ENCODE measurements at places on chromosomes 4 and X. TPM values are rescaled to one million over a fixed set of nuclear protein-coding genes. Genes with fewer than 3 reads are reported as not detected.

DNA sequence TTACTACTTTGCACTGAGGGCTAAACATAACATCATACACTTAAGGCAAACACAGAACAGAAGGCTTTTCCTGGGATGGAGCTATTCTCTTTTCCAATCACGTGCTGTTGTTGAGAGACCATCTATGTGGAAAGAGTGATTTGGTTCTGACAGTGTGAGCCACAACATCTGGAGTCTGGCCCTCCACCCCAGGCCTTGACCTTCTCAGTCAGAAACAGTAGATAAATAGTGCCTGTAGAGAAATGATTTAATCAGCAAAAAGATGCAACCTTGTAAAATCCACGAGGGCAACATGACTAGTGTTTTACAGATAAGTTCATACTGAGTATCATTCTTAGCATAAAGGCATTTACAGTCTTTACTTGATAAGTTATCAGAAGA is 10.8 kb upstream of the SFRP2 start:
- DNase-seq = peak; percentile 26

DNA sequence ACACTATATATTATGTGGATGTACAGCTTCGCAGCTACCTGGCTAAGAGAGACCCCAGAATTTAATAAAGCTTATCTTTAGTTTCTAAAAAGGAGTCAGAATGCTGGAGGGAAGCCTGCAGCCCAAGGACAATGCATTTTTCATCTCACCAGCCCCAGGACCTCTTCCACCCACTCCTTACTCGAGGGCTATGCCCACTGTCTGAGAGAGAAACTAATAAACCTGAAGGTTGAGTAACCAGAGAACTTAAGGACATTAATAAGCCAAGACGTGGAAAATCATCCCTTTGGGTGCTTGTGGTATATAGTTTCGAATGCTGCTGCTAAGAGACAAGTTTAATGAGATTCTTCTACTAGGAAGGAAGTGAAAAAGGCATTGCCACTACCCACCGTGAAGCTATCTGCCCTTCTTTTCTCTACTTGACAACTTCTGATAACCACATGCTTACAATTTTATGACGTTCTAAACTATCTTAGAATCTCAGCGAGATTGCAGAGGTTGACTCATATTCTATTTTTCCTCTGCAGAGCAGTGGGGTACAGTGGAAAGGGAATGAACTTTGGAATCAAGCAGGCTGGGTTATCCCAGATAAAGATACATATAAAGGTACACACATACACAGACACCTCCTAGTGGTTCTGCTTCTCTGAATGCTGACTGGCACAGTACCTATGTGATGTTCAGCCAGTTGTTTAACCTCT is 3.3 kb downstream of the RELL1 start:
- DNase-seq = no peak

GRCh38 chr4:103786593-103786992 is 66.8 kb upstream of the TACR3 start:
- no peak for DNase-seq

DNA sequence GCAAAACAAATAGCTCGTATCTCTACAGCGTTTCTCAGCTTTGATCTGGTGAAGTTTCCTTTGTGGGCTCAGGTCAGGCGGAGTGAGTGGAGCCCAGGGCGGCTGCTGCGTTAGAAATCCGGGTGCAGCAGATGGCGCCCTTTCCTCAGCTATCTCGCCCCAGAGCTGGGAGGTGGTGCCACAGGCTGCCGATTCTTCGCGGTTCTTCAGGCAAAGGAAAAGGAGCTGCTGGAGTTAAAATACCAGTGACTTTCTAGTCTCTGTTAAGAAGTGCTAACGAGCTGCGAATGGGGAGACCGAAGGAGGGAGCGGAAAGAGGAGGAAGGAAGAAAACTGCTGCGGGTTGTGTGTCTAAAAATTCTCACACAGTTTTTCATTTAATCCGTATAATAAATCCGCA is 114.6 kb downstream of the CPE start:
- peak; percentile 68 for DNase-seq

DNA sequence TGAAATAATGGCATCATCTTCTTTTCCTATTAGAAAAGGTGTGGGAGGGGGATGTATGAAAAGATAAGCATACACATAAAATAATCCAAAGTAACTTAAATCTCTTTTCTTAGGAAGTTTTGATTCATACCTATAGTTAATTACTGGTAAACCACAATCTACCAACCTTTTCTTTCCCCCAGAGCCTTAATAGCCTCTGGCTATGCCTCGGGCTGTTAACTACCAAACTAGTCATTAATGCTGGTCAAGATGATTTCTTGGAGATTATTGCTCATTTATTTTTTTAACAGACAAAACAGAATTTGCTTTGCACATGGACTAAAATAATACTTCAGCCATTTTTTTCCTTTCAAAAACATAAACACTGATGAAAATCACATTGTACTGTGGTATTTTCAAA is 16.9 kb downstream of the NAA11 start:
- no peak for DNase-seq

WDR17 gene
- 1.1 TPM for polyA plus RNA-seq

DNA sequence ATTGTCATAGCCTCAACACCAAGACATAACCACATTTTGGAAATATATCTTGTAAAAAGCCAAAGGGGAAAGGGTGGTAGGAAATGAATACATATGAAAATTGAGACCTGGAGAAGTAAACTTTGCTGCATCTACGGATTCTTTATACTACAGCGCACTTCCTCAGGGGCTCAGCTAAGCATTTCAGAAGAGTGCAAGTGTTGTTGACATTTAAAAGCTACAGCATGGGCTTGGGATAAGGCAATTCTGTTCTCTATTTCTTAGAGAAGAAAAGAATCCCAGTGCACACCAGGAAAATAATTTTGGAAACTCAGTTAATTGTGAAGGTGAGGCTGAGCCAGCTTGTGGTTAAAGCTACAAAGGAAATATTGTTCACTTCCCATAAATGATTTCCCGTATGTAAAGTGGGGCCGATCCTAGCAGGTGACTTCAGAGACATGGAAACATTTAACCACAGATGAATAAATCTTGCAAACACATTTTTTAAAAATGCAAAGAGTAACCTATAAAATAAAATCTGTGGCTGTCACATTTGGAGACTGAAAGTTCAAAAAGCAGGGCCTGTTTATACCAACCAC is 12.6 kb upstream of the GBA3 start:
- DNase-seq = peak; percentile 28

TLR6 gene
- 2.1 TPM for polyA plus RNA-seq

GRCh38 chrX:17669891-17670290 is 67.4 kb upstream of the SCML1 start:
- DNase-seq = no peak

NIPAL1 gene
- 4.4 TPM for polyA plus RNA-seq

DNA sequence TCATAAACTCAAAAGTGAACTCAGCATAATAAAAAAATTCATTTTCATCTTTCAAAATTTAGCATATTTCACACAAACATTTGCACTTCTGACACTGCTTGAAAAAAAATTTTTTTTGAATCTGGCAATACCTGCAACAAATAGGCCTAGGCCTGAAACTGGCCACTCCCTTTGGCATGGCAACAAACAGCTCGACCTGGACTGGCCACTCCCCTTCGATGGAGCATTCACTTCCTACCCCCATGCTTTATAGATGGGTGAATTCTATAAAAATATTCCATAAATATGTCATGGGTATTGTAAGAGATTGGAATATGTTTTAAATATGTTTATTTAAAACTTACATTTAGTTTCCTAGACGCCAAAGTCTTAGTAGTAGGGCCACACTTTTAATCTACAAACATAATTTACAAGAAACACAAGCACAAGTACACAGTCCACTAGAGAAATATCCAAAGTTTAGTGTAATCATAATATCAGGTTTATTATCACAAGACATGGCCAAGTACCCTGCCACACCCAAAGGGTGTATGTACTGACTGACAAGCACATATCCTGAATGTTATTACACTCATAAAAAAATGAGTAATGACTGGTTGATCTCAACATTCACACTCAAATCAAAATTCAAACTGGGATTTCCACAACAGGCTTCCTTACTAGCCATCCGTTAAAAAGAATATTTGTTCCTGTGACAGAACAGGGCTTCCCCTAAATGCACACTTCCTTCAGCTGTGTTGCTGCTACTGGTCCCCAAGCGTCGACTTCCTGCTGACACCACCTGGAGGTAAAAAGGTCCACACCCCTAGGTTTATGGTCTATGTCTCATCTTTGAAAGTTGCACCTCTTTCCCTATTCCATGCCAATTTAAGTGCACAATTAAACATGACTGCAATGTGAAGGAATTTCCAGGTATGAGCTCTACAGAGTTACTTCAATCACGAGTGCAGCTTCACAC is 271.5 kb downstream of the NR3C2 start:
- no peak for DNase-seq

- no peak for DNase-seq
Measured at GRCh38 chr4:2291705-2292645, 30.1 kb upstream of the MXD4 start.

DNA sequence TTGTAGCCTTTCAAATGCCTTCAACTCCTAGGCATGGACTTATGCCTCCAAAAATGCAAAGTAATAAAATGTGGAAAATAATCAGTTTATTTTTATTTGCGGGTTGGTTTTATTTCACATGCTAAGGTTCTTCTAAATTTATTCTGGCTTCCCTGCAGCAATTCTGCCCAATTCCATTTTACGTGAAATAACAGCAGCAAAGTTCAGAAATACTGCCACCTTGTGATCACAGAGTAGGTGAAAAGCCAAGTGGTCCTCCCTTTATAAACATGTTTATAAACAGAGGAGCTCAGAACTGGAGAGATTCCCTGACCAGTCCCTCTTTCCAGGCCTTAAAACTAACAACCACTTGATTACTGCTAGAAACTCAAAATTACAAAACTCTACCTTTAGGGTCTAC is 14.7 kb upstream of the DCHS2 start:
- peak; percentile 72 for DNase-seq

GRCh38 chr4:116590648-116591047 is 494.7 kb downstream of the TRAM1L1 start:
- DNase-seq = no peak

GRCh38 chr4:17636341-17636695 is 21.9 kb downstream of the MED28 start:
- DNase-seq = no peak

- DNase-seq = no peak
Measured at GRCh38 chr4:64266263-64266662, 143.0 kb downstream of the TECRL start.

LUZP4 gene
- polyA plus RNA-seq = not detected

GRCh38 chr4:87461281-87461700 is 38.9 kb downstream of the NUDT9 start:
- no peak for DNase-seq

GRCh38 chrX:45903781-45904201 is 641.4 kb downstream of the ZNF674 start:
- no peak for DNase-seq

MAGEE2 gene
- 0.46 TPM for polyA plus RNA-seq

GRCh38 chr4:143381189-143382118 is 44.8 kb downstream of the GAB1 start:
- peak; percentile 92 for DNase-seq

PCSK1N gene
- 0.42 TPM for polyA plus RNA-seq

DNA sequence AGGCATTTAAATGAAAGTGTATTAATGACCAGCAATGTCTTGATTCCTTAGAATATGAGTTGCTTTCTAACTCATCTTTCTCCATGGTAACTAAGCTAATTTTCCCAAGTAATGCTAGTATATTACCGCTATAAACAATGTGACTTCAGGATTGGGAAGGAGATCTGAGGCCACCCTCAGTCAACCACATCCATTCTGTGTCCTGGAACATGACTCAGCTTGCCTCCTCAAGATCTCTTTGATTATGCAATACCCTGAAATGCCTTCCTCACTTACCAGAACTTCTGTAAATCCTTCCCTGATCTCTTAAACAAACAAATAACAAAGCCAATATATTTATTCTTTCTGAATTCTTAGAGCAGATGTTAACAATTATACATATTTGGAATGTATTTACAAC is 1495.5 kb downstream of the PCDH18 start:
- DNase-seq = no peak

GRCh38 chr4:182862921-182863320 is 54.3 kb downstream of the DCTD start:
- no peak for DNase-seq

SRPK3 gene
- 277 TPM for polyA plus RNA-seq

TMPRSS11F gene
- polyA plus RNA-seq = 0.13 TPM

DNA sequence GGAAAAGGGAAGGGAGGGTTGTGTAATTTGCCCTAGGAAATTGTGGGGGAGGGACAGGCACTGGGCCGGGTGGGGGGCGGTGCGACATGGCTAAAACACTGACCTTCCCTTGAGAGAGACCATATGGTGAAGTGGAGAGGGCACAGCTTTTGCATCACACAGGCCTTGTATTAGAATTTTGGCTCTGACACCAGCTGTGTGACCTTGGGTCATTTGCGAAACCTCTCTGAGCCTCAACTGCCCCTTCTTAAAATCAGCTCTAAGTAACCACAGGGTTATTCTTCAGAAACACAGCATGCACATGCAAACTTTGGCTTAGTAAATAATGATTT is 25.8 kb downstream of the PDGFRA start:
- no peak for DNase-seq

DNA sequence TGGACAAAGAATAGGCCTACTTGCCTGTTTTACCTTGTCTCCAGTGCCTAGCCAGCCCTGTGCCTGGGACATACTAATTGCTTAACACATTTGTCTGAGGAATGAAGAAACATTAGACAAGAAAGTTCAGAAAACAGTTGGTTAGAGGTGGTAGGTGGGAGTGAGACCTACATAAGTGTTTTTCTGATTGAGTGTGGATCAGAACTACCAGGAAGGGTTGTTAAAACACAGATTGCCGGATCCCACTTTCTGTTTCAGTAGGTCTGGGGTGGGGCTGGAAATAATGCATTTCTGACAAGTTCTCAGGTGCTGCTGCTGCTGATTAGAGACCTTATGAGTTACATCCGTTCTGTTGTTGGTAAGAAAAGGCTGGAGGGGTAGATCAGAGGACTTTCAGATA is 5.7 kb upstream of the JADE1 start:
- DNase-seq = no peak

- DNase-seq = no peak
Measured at GRCh38 chr4:140304346-140304745, 69.1 kb upstream of the SCOC start.

- DNase-seq = peak; percentile 58
Measured at GRCh38 chrX:54358424-54359211, 772 bp upstream of the WNK3 start.

DNA sequence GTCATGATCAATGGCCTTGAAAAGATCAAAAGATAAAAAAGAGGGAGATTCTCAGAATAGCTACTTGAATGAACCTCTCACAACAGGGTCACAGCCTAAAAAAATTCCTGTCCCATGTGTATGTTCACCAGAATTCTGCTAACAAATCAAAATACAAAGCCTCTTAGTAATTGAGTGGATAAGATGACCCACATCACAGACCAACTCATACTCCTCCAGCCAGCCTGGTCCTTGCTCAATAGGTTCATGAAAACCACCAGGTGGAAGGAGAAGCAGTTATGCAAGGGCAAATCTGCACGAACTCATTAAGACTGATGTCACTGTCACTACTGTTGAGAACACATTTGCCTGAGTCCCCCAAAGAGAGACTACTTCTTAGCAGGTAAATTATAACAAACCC is 21.5 kb downstream of the WDFY3 start:
- DNase-seq = no peak
